ENCODE measurements at places on chromosomes 7 and 10.

DNA sequence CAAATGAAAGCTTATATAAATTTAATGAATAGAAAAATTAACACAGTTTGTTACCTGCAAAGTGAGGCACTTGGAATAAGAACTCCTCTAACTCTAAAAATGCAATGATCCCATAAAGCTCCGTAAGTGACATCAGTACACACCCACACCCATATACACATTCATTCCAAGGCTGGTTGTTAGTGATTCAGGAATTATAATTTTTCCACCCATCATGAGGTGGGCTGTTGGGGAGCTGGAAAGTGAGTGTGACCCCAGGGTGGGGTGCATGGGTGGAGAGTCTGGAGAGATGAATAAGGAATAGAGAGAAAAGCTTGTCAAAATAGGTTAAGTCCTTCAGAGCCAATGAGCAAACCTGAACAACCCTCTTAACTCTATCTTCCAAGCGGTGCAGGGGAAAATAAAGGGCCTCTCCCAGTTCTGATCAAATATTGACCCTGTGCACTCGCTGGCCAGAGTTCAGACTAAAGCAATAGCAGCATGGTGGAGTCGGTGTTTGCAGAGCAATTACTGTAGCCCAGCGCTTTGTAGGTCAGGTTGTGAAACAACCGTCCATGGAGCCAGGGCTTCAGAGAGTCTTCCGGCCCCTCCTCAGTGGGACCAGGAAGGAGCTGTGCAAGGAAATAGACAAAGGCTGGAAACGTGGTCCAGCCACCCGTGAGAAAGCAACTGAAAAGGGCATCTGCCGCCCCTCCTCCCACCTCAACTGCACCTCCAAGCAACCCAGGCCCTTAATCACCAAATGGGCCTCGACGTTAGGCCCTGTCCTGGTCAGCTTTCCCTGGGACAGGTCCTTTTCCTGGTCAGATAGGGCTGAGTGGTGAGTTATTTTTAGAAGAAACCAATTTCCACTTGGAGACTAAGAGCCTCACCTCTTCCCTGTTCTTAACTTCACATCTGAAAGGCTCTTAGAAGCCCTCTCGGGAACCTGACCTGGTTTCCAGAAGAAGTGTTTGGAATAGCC, 61.2 kb downstream of the SH3PXD2A start:
- no peak for DNase-seq

GRCh38 chr7:26308551-26308950, 16.9 kb downstream of the SNX10 start:
- no peak for DNase-seq

DNA sequence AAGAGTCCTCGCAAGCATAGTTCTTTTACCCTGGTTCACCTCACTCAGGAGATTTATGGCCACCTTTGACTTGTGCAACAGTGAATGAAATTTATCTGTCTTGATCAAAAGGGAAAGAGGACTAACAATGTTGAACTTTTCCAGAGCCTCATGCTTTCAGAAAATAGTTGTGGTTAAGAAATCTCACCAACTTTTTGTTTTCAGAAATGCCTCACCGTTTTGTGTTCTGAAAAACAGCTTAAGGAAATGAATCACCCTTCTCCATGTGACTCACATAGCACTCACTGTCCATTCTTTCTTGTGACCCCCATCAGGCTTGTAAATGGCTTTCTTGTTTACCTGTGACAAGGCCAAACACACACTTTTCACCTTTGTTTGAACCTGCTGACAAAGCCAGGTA, 148.6 kb upstream of the FAM3C start:
- DNase-seq, result peak; percentile 97

DNA sequence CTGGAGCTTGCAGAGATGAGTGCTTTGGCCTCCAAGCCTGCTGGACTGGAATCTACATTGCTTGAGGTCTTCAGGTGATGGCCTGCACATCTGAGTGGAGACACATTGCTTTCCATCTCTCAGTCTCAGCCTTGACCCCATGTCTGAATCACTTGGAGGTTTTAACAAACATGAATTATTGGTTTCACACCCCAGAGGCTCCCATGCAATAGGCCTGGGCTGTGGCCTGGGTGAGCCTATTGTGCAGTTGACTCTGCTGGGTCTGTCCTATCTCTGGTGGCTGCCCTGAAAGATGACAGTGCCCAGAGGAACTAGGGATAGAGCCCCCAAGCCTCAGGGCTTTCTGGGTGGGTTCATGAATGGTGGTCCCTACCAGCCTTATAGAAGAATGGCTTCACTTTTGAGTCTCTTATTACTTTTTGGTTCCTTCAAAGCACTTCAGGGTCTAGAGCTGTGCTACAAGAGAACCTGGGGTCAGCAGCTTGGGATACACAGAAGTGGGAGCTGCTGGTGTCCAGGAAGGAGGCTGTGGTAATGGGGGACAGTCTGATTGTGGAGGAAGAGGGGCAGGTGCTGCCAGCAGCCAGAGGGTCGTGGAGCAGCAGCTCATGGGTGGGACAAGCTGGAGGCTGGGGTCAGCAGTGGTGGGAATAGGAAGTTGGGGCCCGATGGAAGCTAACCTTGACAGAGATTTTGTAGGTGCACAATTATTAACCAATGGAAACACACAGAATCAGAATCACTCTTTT, 5.5 kb downstream of the RAMP3 start:
- no peak for DNase-seq

GRCh38 chr10:7027237-7027912, 383.5 kb downstream of the SFMBT2 start:
- no peak for DNase-seq

- no peak for DNase-seq
Observed at GRCh38 chr10:1560535-1561192, 176.7 kb downstream of the ADARB2 start.

GRCh38 chr7:136925556-136925955, 57.1 kb downstream of the CHRM2 start:
- DNase-seq, result no peak

GRCh38 chr7:121178869-121179497, 149.8 kb upstream of the WNT16 start:
- DNase-seq, result no peak

GRCh38 chr7:43653891-43654504, 71.1 kb downstream of the STK17A start:
- DNase-seq, result no peak

- no peak for DNase-seq
Observed at GRCh38 chr10:49616421-49617101, 2.7 kb downstream of the CHAT start.

GRCh38 chr10:114925587-114926586, 12.1 kb upstream of the TRUB1 start:
- DNase-seq, result peak; percentile 65

DNA sequence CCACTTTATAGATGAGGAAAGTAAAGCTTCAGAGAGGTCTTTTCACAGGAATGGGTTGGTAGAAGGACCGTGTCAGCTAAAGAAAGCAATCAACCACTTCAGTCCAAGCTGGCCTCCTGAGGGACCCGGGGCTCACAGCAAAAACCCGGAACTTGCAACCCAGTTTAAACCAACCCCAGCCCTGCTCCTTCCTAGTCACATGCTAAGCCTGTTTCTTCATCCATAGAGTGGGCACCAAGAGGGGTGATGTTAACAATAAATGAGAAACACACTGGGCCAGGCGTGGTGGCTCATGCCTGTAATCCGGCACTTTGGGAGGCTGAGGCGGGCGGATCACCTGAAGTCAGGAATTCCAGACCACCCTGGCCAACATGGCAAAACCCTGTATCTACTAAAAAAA, 12.1 kb upstream of the NPFFR1 start:
- DNase-seq, result no peak

DNA sequence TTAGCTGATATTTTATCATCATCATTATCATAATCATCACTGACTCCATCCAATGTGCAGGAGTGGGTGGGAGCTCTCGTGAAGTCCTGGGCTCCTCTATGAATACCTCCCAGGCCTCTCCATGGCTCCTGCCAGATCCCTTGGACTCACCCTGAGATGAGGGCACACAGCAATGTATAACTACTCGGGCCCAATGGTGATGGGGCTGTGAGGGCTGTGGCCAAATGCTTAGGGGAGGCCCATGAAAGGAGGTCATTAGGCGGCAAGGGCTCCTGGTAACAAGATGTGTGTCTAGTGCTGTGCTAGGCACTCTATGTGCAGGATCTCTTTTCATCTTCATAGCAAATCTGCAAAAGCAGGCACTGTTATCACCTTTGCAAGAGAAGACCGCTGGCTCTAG, 270.9 kb downstream of the GLRX3 start:
- no peak for DNase-seq

DNA sequence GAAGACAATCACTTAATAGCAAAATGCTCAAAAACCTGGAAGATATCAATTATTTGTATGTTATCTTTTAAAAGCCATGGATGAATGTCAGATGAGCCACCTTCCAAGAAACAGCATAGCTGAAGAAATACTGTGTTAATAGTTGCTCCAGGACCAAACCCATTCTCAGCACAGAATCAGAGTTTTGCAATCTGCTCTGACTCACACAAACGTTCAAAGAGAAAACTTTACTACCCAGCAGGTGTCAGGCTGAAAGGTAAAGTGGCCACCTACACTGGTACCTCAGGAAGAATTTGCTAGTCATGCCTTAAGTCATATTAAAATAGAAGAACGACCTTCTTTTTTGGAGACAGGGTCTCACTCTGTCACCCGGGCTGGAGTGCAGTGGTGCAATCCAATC, 526.5 kb downstream of the PARD3 start:
- DNase-seq, result no peak

GRCh38 chr7:41964849-41965745, 262.2 kb upstream of the INHBA start:
- DNase-seq, result no peak

DNA sequence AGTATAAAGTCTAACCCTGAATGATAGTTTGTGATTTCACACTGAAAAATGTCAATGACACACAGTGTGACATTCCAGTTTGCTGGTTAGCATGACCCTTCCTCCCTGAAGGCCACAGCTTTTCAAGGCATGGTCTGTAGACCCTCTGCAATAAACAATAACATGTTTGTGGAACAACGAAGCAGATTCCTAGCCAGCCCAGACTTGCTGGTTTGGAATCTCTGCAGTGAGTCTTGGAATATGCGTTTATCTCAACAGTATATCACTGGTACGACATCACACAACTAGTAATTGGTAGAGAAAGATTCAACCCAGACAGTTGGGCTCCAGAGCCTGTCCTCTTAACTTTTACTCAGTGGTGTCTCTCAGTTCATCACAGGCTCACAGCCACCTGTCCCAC, 23.7 kb upstream of the DUSP5 start:
- DNase-seq, result no peak

DNA sequence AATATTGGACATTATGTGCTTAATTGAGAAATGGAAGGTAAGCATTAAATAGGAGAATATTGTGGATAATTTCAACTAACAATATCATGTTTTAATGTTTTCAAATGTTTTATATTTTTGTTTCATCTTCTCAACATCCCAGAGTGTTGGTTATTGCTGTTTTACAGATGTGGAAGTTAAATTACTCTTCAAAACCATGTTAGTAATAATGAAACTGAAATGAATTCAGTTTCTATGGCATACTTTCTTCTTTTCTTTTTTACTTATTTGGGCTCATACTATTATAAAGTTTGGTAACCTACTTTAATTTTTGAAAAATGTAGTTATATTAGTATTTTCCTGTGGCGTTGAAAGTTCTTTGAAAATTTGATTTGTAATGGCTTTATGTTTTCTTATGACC, 4.2 kb downstream of the GLRX3 start:
- DNase-seq, result no peak

DNA sequence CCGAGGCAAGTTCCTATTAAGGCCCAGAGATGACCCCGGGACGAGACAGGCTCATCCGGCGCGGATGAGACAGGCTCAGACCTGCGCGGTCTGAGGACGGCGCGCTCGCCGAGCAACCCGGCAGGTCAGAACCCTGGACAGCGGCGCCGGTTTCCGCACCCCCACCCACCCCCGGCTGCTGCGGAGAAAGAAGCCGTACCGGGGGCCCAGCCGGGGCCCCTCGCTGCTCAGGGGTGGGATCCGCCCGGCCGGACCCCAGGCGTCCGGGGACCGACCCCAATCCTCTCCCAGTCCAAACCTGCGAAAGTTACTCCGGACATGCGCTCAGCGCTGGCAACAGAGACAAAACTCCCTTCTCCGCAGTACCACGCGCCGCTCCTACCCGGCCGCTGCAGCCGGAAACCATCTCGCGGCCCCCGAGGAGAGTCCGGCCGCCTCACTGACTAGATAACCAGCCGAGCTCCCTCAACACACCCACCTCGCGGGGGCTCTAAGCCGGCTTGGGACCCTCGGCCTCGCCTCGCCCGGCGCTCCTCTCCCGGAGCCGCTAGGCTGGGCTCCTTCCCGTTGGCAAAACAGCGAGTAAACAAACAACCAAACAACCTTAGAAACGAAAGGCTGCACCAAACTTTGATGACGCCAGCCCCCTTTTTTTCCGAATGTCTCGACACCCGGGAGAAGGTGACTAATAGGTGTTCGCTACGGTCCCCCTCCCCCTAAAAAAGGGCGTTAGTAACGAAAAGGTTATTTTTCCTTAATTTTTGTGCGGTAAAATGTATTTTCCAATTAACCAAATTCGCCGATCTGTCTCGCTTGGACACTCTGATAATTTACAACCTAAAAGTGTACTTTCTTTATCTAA, 2.3 kb upstream of the DRGX start:
- peak; percentile 47 for DNase-seq

GRCh38 chr10:25753776-25754175, 180.3 kb upstream of the MYO3A start:
- no peak for DNase-seq

DNA sequence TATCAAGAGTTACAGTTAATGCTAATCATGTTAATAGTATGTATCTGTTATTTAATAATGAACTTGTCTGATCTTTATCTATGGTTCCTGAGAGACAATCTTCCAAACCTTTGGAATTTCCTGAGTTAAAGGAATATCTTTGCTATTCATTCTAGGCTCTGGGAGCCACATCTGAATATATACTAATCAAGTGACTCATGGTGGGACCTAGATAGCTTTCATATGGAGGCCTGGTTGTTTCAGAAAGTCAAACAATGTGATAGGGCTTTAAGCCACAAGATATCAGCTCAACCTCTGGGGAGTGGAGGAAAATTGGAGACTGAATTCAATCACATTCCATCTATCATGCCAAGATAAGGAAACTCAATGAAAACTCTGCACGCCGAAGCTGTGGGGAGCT, 746.4 kb downstream of the TNS3 start:
- DNase-seq, result no peak

DNA sequence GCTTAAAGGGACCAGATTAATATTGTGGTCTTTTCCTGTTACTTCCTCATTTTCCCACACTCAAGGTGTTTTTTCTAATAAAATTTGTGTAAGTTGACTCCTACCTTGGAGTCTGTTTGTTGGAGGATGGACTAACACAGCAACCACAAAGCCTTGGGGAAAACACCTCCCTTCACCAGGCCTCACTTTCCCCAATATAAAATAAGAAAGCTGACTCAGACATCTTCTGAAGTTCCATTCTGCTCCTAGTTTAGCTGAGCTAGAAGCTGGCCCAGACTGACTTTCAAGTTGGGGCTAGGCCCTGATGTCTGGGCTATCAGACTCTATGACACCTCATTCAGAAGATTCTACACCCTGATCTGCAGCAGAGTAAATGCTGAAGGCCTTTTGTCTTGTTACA, 73.0 kb upstream of the ADRB1 start:
- DNase-seq, result no peak
